ENCODE measurements at places on chromosomes 5 and 9.

DNA sequence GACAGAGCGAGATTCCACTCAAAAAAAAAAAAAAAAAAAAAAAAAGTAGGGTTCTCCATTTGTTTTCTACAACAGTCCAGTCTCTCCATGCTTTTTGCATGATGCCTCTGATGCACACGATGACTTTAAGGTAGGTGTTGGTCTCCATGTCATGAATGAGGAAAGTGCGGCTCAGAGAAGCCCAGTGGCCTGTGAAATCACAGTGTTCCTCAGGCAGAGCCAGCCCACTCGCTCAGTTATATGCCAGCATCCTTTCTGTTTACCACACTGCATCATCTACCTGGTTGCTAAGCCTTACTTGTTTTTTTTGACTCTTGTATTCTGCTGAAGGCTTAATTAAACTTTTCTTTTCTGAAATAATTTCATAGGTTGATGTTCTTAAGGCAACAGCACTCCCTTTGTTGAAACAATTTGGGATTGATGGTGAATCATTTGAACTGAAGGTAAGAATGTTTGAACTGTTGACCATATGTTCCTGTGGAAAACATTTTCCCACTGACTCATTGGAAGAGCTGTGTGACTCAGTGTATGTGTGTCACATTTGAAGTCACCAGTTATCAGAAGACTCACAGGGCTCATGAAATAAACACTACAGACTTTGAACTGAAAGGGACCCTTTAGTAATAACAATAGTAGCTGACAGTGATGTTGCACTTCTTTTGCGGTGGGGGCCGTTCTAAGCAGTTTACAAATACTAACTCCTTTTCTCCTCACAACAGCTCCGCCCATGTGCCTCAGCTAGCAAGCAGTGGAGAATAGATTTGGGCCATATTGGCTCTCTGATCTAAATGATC is 40.2 kb downstream of the RCL1 start:
- peak; percentile 84 for DNase-seq

DNA sequence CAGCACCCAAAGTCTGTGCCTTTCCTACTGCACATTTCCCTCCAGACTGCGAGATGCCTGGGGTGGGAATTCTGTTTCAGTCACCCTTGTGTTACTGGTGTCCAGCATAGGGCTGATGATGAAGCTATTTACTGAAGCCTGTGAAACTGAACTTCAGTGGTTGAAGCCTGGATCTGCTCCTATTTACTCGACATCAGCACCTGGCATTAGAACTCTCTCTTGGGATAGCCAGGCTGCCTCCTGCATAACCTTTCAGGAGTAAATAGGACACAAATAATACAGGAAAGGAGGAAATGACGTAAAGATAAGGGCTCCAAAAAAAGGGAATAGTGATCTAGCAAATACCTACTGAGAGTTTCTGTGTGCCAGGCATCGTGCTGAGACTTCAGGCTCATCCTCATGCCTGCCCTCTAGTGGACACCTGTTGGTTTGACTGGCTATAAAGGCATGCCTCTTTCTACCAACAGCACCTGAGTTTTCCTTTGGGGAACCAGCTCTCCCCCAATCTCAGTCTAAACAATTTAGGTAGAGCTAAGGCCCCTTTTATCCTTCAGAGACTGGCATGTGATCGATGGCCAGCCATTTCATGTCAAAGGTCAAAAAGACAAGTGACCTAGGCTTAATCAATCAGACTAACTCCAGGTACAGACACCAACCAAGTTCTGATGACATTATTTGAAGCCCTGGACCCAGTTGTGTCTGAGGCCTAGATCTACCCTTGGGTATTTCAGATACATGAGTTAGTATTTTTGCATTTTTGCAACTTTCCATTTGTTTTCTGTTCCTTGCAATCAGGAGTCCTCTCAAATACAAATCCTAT is 192.1 kb upstream of the TRIM32 start:
- peak; percentile 23 for DNase-seq

- DNase-seq, result no peak
These were observed 75.7 kb upstream of the SAP30L start for GRCh38 chr5:154370119-154370518.

GRCh38 chr5:140664030-140664358 is 710 bp upstream of the WDR55 start:
- DNase-seq, result no peak

DNA sequence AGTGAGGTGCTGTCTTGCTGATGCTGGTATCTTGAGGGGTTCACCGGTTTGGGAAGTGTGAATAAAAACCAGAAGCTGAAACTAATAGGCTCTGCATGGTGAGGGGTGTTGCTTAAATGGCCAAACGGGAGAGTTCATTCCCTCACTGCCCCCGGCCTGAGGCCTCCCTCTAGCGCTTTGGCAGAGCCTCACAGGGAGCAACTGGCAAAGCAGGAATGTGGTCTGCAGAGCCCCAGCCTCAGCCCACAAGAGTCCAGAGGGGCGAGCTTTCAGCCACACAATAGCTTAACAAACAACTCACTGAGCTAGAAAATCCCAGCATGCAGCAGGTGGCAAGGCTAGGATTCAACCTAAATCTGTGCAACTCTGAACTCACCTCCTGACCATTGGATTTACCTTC is 234.8 kb downstream of the MED10 start:
- no peak for DNase-seq

- no peak for DNase-seq
These were observed 85.2 kb downstream of the CYFIP2 start for GRCh38 chr5:157350939-157351801.

DNA sequence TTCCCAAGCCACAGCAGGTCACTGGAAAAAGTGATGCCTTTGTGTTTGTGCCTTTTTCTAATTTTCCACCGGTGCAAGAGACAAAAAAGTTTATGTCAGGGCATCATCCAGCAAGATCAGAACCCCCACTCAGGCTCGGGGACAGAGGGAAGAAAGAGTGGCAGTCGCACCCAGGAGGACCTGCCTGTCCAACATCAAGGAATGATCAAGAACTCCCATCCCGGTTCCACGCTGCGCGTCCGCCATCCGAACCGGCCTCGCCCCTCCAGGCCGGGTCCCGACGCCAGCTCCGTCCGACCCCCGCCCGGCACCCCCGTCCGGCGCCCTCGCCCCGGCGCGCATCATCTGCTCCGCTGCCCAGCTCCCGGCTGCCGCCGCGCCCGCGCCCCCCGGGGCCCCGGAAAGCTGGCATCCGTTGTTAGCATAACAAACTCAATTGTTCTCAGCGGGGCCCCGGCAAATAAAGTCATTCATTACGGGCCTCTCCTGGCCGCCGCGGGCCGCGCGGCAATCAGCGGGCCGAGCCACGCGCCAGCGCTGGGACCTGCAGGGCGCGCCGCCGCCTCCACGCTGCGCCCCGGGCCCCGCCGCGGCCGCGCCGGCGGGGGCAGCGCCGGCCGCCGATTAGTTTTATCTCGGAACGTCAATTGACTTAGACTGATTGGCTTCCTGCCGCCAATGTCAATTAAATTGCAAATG is 48.1 kb downstream of the PAX5 start:
- DNase-seq, result no peak

DNA sequence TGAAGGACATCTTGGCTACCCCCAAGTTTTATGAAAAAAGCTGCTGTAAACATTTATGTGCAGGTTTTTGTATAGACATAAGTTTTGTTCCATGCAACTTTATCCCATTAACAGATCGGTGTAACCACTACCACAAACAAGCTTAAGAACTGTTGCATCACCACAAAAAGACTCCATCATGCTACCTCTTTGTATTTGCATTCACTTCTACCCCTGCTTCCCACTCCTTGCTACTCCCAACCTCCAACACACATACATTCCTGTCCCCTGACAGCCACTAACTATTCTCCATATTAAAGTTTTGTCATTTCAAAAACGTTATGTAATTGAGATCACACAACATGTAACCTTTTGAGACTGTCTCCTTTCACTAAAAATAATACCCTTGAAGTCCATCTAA is 57.8 kb upstream of the LHFPL2 start:
- no peak for DNase-seq

GRCh38 chr5:53597894-53598293 is 37.5 kb downstream of the NDUFS4 start:
- no peak for DNase-seq

DNA sequence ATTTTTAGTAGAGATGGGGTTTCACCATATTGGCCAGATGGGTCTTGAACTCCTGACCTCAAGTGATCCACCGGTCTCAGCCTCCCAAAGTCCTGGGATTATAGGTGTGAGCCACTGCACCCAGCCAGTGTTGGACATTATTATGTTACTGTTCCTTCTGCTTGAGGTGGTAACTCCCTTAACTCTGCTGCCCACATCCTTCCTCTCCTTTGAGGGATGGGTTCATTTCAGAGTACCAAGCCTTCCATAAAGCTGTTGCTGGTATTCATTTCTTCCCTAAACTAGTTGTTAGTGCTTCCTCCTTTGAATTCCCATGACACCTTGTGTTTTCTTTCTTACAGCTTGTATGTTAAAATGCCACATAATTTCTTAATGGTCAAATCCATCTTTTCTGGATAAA is 54.0 kb downstream of the CTNNA1 start:
- DNase-seq, result no peak

DNA sequence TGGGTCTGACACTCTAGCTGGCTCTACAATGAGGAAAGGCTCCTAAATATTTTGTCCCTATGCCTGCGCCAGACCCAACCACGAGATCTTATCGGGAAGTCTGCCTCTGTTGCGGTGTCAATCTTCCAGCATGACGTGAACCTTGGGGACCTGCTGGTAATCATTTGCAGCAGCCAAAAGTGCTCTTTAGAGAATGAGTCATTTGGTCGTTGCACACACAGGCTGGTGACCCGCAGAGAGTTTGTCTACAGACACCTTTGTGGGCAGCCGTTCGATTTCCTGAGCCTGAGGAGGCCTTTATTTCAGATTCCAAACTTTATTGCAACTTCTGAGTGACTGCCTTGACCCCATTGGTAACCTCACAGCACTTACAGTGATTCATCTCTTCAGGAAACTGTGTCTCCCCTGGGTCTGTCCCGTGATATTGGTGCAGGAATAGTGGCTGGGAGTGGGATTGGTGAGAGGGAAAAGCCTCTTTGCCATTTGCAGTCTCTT is 326.1 kb downstream of the NSG2 start:
- DNase-seq, result peak; percentile 49

GRCh38 chr9:1319436-1319835 is 269.3 kb downstream of the DMRT2 start:
- DNase-seq, result no peak

DNA sequence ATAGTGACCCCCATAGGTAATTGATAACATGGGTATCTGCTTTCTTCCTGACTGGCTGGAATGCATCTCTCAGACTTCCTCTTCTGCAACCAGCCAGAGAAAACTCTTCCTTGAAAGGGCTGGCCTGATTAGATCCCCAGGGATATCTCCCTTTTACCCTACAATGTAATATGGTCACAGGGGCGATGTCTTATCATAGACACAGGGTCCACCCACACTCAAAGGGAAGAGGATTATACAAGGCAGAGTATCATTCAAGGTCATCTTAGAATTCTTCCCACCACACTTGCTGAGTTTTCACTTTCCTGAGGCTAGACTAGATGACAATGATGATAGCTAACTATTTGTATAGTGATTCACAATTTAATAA is 33.2 kb downstream of the TTLL11 start:
- DNase-seq, result no peak

GRCh38 chr9:133739408-133740280 is 1.5 kb upstream of the SARDH start:
- no peak for DNase-seq

- no peak for DNase-seq
These were observed 5.7 kb upstream of the EGFL7 start for GRCh38 chr9:136656795-136657611.

DNA sequence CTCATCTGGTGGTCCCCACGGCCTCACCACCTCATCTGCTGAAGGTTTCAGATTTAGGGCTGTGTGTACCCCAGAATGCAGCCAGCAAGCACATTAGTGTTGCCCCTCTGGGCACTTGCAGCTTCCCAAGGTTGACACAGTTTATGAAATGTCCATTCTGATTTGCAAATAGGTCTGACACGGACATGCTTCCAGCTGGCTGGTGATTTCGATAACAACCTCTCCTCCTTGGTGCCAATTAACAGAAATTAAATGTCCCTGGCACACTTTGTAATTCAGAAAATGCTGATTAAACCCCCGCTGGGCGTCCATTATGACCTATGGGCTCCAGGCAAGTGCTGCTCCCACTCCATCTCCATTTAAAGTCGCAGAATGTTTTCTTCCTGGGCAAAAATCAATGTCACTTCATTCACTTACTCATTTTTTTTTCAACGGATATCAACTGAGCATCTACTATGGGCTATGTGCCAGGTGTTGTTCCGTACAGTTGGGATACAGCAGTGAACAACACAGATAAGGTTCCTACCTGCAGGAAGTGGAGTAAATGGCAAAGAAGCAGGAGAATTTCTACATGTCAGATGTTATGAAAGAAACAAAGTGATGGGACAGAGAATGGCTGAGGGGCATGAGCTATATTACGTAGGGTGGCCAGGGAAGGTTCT is 32.0 kb downstream of the PLAC8L1 start:
- no peak for DNase-seq

DNA sequence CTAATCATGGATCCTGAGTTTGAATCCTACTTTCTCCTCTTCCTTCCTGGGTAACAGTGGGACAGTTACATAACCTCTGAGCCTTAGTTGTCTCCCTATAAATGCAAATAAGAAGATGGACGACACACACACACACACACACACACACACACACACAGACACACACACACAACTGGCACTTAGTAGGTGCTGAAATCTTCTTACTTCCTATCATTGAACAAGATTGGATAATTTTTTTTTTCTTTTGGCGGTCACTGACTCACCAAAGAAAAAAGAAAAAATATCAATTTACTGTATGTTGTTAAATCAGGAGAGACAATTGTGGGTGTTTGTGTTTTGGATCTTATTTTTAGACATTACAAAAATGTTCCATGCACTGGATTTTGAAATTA is 28.4 kb upstream of the TNFSF8 start:
- DNase-seq, result no peak

GRCh38 chr9:9387511-9388115 is 1225.2 kb downstream of the PTPRD start:
- no peak for DNase-seq

DNA sequence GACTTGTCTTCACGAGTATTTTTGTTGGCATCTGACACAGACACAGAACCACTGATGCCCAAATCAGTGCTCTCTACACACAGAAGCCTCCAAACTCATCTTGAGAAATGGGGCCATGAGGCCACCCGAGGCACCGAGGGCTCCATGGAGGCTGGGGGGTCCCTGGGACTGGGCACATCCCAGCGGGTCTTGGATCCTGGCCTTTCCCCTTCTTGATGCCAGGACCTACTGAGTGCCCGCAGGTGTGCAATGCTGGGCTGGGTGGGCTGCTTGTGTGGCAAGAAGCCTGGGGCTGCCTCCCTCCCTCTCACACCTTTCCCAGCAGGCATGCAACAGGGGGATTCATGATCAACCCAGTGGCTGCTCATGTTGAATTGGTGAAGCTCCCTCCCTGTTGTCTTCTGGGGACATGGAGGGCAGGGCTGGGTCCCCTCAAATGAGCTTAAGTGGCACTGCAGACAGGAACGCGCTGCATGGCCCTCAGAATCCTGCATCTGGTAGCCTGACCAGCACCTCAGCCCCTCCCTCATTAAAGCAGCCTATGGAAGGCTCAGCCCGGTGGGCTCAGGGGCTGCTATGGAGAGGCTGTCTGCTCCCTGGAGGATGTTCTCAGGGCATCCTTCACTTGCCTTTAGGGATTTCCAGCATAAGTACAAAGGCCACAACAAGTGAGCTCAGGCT is 63.7 kb upstream of the SIMC1 start:
- no peak for DNase-seq
